ENCODE measurements at places on chromosomes 2 and 18.

- no peak for DNase-seq
Measured at GRCh38 chr18:30016179-30016578, 1026.4 kb downstream of the DSC3 start.

- no peak for DNase-seq
Measured at GRCh38 chr18:68694316-68694715, 20.6 kb downstream of the TMX3 start.

- no peak for DNase-seq
Measured at GRCh38 chr2:86372641-86373502, 35.4 kb upstream of the REEP1 start.

DNA sequence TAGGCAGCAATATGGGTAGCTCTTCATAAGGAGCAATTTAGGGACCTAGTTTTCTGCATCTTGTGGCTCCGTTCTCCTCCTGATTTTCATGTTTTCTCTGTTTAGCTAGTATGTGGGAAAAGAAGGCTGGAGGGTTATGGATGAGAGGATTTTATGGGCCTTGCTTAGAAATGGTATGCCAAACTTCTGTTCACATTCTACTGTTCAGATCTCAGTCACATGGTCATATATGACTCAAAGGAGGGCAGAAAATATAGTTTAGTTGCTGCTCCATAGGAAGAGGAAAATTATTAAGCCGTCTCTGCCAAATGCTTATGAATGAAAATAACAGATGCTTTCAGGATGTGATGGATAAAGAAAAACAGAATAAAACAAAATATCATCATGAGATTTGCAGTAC, 361.8 kb upstream of the CWC22 start:
- no peak for DNase-seq

DNA sequence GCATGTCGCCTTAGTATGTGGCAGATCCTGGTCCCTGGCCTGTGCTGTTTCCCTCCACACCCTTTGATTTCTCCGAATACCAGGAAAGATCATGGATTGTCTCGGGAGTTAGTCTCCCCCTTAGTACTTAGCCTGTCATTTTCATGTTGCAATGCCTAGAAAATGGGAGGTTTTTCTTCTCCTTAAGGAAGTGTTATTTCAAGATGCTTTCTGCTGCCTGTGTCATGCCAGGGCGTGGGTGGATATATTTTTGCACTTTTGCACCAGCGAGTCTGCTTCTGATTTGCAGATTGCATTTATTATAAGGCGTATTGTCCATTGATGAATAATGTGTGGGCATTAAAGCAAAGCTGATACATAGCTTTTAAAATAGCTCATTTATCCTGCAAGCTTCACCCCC, 223.5 kb downstream of the NEDD4L start:
- DNase-seq, result no peak

GRCh38 chr18:78247615-78248289, 731.9 kb upstream of the SALL3 start:
- DNase-seq, result no peak

GRCh38 chr2:56207760-56208159, 24.0 kb downstream of the CCDC85A start:
- DNase-seq, result no peak

- no peak for DNase-seq
Measured at GRCh38 chr2:195333869-195334268, 323.2 kb upstream of the SLC39A10 start.

DNA sequence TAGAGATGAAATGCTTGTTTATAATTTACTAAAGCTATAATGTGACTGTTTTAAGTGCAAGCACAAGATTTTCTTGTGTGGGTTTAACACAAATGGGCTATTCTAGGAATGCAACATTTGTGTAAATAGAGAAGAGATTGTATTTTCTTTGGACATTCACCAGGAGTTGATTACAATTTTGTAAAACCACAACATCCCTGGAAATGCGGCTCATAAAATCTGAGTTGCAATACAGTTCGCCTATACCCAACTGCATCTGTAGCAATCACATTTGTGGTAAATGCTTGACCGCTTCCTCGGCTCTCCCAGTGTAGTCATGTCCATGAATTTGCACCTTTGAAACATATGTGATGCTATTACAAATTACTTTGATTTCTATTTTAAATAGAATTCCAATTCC, 348.7 kb upstream of the CDH20 start:
- DNase-seq, result no peak

DNA sequence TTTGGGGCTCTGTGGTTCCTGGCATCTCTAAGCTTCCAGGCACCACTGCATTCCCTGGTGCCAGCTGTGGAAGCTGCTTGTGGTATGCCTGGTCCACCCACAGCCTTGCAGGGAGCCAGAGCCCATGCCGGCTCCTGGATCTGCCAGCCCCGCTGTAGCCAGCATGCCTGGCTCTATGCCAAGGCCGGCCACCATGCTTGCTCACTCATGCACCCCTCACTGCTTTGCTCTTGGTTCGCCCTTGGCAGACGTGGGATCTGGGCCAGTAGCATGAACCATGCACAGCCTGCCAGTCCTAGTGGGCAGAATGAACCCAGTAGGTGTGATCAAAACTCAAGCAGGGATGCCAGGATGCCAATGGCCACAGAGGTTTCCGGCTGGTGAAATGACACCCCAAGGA, 634.2 kb upstream of the TMEFF2 start:
- no peak for DNase-seq

- no peak for DNase-seq
Measured at GRCh38 chr2:99940963-99941362, 201.4 kb downstream of the AFF3 start.

GRCh38 chr2:232541195-232541960, 1.9 kb downstream of the CHRNG start:
- DNase-seq, result no peak

- no peak for DNase-seq
Measured at GRCh38 chr2:44367591-44367990, 5.8 kb downstream of the CAMKMT start.

DNA sequence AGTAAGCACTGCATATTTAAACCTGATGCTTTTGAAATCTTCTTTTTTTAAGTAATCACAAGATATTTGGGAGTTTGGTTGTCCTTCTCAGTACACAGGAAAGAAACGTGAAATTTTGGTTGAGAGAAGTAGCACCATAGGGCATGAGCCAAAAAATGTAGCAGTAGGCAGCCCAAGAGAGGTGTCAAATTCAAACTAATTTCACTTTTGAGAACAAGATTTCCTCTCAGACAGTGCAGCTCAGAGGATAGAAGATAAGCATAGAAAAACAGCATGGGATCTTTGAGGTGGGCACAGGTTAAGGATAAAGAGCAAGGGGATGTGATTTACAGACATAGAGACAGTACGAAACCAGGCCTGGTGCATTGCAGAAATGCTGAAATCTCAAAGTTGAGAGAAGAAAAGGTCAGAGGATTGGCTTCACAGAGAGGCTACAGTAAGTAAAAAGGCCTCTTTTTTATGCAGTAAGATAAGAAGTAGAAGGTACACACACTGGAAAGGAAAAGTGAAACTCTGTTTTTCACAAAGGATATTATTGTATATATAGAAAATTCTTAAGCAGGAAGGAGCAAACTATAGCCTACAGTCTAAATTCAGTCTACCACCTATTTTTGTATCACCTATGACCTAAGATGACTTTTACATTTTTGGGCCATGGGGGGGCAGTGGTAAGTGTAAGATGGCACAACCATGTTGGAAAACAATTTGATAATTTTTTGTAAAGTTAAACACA, 89.8 kb downstream of the PKP4 start:
- DNase-seq, result no peak

DNA sequence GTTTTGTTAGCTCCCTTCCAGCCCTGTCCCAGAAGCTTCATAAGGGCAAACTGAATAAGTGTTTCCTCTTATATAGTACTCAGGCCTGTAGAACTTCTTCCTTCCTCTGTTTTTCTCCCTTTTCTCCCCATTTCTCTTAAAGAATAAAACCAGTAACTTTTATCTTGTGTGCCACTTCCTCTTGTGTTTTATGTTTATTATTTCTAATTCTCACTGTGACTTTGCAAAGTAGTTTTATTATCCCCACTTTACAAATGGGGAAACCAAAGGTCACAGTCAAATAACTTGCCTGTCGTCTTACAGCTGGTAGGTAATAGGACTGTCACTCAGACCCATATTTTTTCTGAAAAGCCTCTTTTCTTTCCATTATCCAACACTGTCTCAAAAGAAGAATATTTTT, 42.4 kb downstream of the RBBP8 start:
- DNase-seq, result no peak

- DNase-seq, result no peak
Measured at GRCh38 chr18:56066524-56067213, 478.7 kb upstream of the TCF4 start.

DNA sequence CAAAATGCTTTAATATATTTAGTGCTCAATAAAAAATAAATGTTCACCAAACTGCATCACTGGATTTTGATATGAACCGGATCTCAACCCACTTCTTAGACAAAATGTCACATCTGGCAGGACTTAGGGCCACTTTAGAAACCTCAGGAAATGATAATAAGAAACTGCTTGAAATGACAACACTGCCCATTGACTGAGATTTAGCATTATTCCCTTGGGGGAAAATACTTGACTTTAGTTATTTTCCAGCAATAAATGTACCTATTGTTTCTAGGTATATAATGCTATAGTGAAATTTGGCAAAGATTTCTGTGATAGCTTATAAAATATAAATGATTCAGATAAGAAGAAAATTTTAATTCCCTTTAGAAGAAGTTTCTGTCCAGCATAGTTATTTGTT, 195.1 kb downstream of the ICOS start:
- no peak for DNase-seq

DNA sequence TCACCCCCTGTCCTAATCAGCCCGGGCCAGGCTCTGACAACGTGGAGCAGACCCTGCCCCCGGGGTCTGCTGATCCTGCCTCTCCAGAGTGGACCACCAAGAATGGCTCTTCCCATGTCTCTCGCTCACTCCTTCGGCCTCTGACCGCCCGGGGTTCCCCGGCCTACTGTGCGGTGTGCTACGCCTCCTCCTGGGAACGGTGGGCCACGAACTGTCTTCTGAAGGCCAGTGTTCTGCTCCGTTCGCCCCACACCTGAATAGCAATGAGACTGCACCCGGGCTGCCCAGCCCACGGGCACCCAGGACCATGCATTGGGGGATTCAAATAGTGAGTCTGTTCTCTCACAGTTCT, 189.7 kb downstream of the TWIST2 start:
- DNase-seq, result no peak

GRCh38 chr2:45741161-45741850, 89.8 kb downstream of the PRKCE start:
- no peak for DNase-seq

DNA sequence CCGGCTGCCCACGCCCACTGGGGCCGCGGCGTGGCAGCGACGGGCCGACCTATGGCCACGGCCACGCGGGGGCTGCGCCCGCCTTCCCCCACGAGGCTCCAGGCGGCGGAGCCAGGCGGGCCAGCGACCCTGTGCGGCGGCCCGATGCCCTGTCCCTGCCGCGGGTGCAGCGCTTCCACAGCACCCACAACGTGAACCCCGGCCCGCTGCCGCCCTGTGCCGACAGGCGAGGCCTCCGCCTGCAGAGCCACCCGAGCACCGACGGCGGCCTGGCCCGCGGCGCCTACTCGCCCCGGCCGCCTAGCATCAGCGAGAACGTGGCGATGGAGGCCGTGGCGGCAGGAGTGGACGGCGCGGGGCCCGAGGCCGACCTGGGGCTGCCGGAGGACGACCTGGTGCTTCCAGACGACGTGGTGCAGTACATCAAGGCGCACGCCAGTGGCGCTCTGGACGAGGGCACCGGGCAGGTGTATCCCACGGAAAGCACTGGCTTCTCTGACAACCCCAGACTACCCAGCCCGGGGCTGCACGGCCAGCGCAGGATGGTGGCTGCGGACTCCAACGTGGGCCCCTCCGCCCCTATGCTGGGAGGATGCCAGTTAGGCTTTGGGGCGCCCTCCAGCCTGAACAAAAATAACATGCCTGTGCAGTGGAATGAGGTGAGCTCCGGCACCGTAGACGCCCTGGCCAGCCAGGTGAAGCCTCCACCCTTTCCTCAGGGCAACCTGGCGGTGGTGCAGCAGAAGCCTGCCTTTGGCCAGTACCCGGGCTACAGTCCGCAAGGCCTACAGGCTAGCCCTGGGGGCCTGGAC, 253.2 kb downstream of the GLI2 start:
- no peak for DNase-seq

DNA sequence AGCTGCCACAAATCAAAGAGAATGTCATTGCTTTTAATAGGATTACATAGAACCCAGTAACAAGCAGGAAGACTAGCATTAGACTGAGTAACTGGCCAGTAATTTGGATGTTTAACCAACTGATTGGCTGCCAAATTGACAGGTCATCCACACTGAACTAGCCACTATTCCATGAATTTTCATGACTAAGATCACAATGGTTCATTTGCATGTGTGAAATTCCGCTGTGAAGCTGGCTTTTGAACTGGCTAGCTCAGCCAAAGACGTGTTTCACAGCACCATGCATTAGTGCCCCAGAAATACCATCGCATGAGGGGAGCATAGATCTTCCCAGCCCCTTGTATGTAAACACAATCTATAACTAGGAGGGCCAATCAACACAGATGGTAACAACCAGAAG, 649.8 kb downstream of the ARHGAP15 start:
- no peak for DNase-seq

DNA sequence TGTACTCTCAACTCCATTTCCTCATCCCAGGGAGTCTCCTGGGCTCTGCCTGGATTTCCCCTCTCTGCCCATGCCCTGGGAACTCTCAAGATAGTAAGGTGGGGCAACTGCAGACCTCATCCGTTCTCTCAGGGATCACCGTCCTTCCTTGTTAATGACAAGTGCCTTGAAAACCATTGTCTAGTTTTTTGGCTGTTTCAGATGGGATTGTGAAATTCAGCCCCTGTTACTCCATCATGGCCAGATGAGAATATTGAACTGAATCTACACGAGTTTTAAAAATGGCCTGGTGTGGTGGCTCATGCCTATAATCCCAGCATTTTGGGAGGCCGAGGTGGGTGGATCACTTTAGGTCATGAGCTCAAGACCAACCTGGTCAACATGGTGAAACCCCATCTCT, 665 bp upstream of the HRH4 start:
- DNase-seq, result no peak

DNA sequence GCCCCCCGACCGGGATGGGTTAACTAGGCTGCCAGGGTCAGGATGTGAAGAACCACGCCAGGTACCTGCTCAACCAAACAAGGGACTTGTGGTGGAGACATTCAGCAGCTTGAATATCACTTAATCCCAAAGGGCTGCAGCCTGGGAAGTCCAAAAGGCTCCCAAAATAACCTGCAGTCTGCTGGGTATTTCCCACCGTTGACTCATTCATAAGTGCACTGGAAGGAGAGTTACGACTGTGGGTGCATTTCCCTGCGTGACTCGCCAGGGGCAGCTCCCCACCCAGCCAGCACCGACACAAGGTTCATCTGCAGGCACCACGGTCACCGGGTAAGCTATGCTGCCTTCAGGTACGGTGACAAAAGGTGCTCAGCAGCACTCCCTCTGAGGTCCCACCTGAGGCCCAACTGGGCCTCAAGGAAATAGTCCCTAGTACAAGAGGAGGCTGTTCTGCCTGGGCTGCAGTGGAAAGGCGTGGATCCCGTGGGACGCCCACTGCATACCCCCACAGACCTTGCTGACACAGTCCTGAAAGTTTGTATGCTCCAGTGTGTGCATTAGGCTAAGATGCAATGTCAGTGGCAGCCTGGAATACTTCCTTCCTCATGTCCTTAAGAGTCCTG, 86.5 kb downstream of the UXS1 start:
- no peak for DNase-seq

- no peak for DNase-seq
Measured at GRCh38 chr2:157261199-157261782, 3.8 kb downstream of the GALNT5 start.

- no peak for DNase-seq
Measured at GRCh38 chr2:45169339-45170190, 160.3 kb upstream of the SIX2 start.
